Placental epithelial cell (primary cell): ENCODE measurements at places on chromosomes 11 and 22. TPM values are rescaled to one million over a fixed set of nuclear protein-coding genes. Genes with fewer than 3 reads are reported as not detected.

Gene IRAG1
- 0.76 and 1.2 TPM in 2 replicates for total RNA-seq

Gene FOLR2
- not detected in 2 replicates for total RNA-seq

Gene HPX
- total RNA-seq = 0.87 and 2.4 TPM in 2 replicates

Gene RIC3
- 0.39 TPM in 1 of 2 replicates, not detected in the other for total RNA-seq

Gene PDGFD
- total RNA-seq = 3.5 and 4.0 TPM in 2 replicates

Gene PHF21B
- 0.39 TPM in 1 of 2 replicates, not detected in the other for total RNA-seq

Gene OR4D5
- not detected in 2 replicates for total RNA-seq

Gene KRTAP5-2
- not detected in 2 replicates for total RNA-seq

Gene OR51B5
- total RNA-seq = 0.22 TPM in 1 of 2 replicates, not detected in the other

Gene GLYATL1B
- total RNA-seq = not detected in 2 replicates

Gene VPREB1
- total RNA-seq = not detected in 2 replicates

Gene CHRM4
- total RNA-seq = under 0.01 TPM in 1 of 2 replicates, not detected in the other

Gene DBX1
- not detected in 2 replicates for total RNA-seq

Gene SLN
- not detected in 2 replicates for total RNA-seq

Gene CATSPERZ
- total RNA-seq = not detected in 2 replicates

Gene GP1BB
- 0.43 and 0.79 TPM in 2 replicates for total RNA-seq

Gene PGM2L1
- 7.5 and 7.6 TPM in 2 replicates for total RNA-seq

Gene TSGA10IP
- total RNA-seq = not detected in 2 replicates

Gene C2CD2L
- total RNA-seq = 2.4 and 4.6 TPM in 2 replicates

Gene OR8D1
- total RNA-seq = not detected in 2 replicates

Gene CCDC116
- total RNA-seq = 0.11 and 0.79 TPM in 2 replicates

Gene MAP6
- total RNA-seq = 4.7 and 5.6 TPM in 2 replicates

Gene CAPN5
- 7.2 and 14.9 TPM in 2 replicates for total RNA-seq

Gene IL18
- 1.1 and 1.6 TPM in 2 replicates for total RNA-seq

Gene KLHL35
- 3.7 and 5.5 TPM in 2 replicates for total RNA-seq

Gene GLB1L2
- total RNA-seq = under 0.01 and 0.54 TPM in 2 replicates

Gene SHANK2
- 4.6 and 5.9 TPM in 2 replicates for total RNA-seq

Gene BBOX1
- not detected in 2 replicates for total RNA-seq

Gene TTC28
- total RNA-seq = 13.3 and 17.8 TPM in 2 replicates

Gene MAPK8IP1
- total RNA-seq = 3.9 and 4.4 TPM in 2 replicates

Gene SELENOO
- 20.4 and 26.8 TPM in 2 replicates for total RNA-seq

Gene CCDC87
- total RNA-seq = 0.87 and 1.2 TPM in 2 replicates

Gene PYGM
- 0.22 and 0.39 TPM in 2 replicates for total RNA-seq

Gene KCNQ1OT1
- 13.3 and 20.8 TPM in 2 replicates for total RNA-seq

Gene FADD
- 25.1 and 36.2 TPM in 2 replicates for total RNA-seq

Gene SLC36A4
- total RNA-seq = 16.1 and 16.7 TPM in 2 replicates

Gene BIRC3
- total RNA-seq = 0.39 and 0.54 TPM in 2 replicates

Gene CENPM
- 5.5 and 14.9 TPM in 2 replicates for total RNA-seq

Gene CARD18
- total RNA-seq = 0.11 TPM in 1 of 2 replicates, not detected in the other

Gene MPZL3
- 35.3 and 61.1 TPM in 2 replicates for total RNA-seq

Gene SCGB1D2
- total RNA-seq = not detected in 2 replicates

Gene SLC43A1
- total RNA-seq = 1.2 and 1.6 TPM in 2 replicates

Gene RBMXL2
- total RNA-seq = not detected in 2 replicates
